Stimulated activated CD8-positive, alpha-beta memory T cell treated with anti-CD3 and anti-CD28 coated beads, Interleukin-15, amount 100 ng/mL, for 24 hours (primary cell): ENCODE measurements at places on chromosomes 12 and 14.
A peak's percentile ranks its signal among the peaks of the same experiment; 100 is the strongest.

DNA sequence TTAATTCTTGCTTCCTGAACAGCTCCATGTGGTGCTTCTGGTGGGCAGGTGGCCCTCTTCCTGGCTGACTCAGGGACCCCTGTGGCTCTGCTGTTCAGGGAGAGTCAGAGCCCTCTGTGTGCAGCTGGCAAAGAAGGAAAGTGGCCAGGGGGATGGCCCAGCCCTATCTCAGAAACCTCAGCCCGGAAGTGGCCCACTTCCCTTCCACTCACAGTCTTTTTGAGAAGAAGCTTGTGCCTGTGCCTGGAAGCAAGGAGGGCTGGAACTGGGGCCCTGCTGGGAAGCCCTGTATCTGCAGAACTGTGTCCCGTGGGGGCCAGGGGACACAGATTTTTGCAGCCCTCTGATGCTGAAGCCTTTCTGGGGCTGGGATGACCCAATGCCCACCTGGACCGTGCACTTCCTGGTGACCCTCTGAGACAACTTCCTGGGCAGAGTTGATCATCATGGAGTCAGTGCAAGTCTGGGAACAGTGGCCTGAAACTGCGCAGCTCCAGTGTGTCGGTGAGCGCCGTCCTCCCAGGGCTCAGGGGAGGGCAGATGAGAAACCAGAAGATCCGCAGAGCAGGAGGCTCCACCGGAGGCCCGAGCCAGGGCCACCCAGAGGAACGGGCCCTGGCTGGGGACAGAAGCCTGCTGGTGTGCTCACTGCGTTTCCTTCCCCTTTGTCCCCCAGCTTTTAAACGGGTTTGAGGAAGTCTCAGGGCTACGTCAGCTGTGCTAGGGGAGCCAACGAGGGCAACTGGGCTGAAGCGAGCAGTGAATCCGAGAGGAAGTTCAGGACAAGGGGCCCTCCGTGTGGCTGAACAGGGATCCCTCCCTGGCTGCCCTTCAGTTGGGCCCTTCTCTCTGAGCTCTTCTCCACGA is 217.4 kb upstream of the RTL1 start:
- DNase-seq, result no peak

- no peak for DNase-seq
Measured at GRCh38 chr14:31083781-31084180, 57.6 kb upstream of the STRN3 start.

GRCh38 chr12:55909513-55909884 is 18.2 kb downstream of the PYM1 start:
- DNase-seq, result no peak

GRCh38 chr12:41436076-41436475 is 248.0 kb downstream of the PDZRN4 start:
- no peak for DNase-seq

- DNase-seq, result no peak
Measured at GRCh38 chr14:89288114-89288513, 128.9 kb downstream of the FOXN3 start.

GRCh38 chr14:69260861-69261564 is 1.1 kb downstream of the GALNT16 start:
- DNase-seq, result no peak

- no peak for DNase-seq
Measured at GRCh38 chr12:53733051-53733806, 6.0 kb upstream of the CALCOCO1 start.

DNA sequence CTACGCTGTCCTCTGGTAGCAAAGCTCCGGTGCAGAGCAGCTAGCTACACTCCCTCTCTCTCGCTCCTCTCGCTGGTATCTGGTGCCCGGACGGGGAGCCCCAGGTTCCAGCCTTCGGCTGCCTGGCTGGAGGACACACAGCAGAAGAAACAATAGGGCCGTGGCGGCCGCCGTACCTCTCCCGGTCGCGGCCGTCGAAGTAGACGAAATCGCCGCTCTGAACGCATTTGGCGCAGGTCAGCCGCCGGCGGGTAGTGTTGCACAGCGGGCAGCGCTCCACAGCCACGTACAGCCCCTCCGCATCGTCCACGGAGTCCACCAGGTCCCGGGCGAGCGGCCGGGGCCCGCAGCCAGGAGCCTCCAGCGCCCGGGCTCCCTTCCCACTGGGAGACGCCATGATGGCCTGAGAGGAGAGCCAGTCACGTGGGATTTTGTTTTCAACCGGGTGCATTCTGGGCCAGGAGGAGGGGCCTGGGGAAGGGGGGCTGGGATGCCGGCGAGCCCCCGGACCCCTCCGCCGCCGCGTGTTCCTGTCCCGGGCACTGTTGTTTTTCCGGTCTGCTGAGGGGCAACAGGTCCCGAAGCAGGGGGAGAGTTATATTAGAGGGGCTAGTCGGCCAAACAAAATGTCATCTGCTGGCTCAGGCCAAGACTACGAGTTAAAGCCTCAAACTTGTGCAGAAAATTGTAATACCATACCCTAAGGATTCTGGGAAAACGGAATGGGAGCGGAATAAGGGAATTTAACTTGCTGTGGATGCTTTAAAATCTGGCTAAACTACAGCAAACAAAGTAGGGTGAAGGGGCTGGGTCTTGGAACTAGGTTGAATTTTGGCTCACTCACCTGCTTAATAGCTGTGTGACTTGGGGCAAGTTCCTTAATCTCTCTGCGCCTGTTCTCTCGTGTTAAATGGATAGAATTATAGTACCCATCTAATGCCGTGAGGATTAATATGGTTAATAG is at the start of gene ATG14:
Gene ATG14, minus strand, starts transcription at position 405 of the 964 bp plus-strand sequence. Its CDS starts 8 bp downstream, at position 397.
- peak; percentile 49 for DNase-seq

GRCh38 chr14:74613211-74613914 is 1.3 kb upstream of the LTBP2 start:
- no peak for DNase-seq

DNA sequence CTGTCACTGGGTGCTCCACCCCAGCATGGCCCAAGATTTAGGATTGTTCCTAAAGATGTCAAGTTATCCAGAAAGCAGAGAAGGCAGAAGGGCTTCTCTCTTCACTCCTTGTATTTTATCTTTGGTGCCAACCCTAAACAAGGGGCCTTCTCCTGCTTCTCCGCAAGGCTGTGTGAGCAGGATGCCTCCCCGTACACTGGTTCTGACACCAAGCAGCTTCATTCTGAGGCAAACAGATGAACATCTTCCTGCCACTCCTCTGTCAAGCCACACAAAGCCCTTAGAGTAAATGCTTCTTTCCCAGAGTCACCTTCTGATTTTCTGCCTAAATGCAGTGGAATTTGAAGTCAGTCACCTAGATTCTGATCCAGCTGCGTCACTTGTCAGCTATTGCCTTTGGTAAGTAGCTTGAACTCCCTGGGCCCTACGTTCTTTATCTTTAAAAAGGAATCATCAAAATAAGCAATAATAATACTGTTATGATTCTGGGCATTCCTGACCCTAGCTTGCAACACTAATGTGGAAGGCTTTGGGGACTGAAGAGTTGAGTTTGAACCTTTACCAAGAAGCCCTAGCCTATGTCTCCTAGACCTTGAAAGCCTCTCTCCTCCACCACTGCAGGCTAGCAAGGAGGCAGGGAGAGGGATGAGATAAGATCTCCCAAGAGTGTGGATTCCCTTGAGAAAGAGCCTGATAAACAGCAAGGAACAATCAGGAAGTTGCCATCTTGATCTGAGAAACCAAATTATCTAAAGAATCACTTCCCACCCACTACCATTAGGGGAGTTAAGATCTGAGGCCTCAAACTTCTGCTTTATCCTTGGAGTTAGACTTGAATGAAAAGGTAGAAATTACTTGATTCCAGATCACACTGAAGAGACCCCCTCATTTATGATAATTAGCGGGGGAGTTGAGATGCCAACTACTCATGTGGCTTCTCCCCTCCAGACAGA is 5.7 kb downstream of the KRT73 start:
- no peak for DNase-seq

DNA sequence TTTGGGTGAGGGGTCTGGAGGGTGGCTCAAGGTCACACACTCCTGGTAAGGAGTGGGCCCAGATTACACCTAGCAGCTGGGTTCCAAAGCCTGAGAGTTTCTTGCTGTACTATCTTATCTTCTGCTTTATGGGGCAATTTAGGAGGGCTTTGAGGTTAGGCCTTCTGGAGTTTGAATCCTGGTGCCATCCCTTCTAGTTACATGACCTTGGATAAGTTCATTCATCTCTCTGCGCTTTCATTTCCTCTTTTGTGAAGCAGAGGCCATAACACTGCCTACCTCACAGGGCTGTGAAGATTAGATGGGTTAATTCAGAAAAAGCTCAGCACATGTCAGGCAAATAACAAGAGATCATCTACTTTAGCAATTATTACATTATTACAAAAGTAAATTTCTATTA is 7.4 kb upstream of the KRT77 start:
- no peak for DNase-seq

DNA sequence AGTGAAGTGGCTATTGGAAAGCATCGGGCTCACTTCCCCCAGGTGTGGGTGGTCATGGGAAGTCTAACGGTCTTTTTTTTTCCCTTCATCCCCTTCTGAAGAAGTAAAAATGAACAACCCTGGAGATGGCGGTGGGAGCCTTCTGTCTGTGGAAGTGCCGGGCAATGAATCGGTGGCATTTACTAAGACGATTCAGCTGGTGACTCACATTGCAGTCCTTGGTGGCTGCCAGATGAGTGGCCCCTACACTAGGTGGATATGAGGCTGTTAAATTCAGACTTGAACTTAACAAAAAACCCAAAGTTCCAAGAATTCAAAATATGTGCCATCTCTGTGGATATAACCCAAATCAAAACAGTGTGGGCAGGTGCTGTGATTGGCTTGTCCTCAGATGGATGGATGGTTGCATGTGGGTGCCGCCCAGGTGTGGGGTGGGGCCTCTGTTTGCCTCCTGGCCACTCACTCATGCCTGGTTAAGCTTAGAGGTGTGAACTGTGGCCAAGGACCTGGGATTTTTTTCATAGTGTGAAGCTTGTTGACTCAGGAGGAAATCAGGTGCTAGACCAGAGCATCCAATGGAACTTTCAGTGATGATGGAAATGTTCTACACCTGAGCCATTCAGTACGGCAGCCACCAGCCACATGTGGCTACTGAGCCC is 176.7 kb upstream of the NOS1 start:
- DNase-seq, result no peak

GRCh38 chr12:94309373-94309772 is 150.3 kb downstream of the CEP83 start:
- no peak for DNase-seq

DNA sequence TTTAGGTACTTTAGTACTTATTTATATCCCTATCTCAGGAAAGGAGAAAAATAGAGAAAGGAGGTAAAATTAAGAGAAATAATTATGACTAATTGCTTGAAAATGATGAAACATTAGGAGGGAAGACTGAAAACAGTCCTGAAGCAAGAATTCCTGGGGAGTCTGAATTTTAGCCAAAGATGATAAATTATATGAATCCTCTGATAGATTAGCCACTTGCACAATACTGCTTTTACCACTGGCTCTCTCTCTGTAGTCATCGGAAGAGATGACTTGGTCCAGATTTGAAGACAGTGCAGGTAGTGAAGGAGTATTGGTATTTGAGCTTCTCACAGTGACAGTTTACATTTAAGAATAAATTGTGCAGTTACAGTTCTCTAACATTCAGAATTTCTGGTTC is 83.8 kb upstream of the CLEC14A start:
- no peak for DNase-seq

- no peak for DNase-seq
Measured at GRCh38 chr14:99157246-99157645, 114.8 kb downstream of the BCL11B start.

DNA sequence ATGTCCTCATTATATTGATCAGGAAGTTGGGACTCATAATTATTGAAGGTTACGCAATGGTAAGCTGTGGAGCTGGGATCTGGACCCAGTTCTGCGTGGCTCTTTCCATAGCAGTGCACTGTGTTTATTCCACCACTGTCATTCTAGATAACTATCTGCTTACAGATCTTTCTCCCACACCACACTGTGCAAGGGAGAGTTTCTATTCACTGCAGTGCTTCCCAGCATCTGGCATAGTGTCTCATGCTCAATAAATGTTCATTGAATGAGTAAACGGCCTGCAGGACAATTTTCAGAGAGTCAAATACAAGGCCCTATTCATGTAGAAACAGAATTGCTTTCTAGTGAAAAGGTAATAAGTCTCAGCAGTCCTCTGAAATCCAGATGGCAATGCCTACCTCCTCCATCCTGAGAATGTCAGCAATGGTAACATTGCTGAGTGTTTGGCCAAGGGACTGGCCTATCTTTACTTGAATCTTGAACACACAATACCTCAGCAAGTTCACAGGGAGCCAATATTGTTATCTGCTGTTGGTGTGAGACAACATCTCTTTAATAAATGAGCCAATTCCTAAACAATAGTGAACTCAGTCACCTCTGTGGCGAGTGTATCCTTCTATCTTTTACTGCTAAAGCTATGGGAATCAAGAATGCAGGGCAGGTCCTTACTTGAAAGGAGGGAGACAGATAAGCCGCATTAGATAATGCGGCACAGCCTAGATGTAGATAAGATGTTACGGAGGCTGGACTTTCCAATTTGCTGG is 332.4 kb upstream of the PRICKLE1 start:
- no peak for DNase-seq

GRCh38 chr12:62331306-62331705 is 71.1 kb downstream of the USP15 start:
- no peak for DNase-seq

DNA sequence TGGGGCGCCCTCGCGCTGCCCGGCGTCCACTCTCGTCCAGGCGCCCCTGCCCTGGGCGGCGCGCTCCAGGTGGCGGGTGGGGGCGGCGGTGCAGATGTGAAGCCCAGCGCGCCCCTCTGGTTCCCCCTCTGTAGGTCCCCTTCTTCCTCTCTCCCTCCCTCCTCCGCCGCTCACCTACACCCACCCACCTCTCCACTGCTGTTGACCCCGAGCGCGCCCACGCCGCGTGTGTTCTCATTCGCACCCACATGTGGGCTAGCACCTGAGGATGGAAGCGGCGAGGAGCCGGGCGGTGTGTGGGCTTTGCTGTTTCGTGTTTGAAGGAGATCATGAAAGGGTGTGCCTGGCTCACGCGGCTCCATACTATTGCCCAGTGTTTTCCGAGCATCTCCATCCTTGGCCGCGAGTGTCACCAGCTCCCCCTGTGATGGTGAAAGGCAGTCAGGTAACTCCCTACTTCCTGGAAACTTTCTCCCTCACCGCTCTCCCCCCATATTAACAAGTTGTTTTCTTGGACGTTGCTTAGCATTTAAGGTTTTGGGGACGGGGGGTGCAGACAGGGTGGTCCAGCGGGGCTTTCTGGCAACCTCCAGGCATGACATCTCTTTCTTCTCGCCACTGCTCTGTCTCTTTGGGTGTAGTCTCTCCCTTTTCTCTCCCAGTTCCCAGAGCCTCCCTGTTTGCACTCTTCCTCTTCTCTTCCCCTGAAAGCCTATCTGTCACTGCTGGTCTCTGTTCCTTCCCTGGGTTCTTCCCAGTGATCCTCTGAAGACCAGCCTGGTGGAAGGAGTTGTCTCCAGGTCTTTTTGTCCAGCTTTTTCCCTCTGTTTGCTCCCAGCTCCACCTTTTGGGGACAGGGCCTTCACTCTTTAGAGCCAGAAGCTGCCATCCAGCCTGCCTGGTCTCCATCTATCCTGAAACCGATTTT is 1.6 kb downstream of the CACNA1C start:
- no peak for DNase-seq

GRCh38 chr12:51817027-51817953 is 31.2 kb downstream of the FIGNL2 start:
- DNase-seq, result no peak

DNA sequence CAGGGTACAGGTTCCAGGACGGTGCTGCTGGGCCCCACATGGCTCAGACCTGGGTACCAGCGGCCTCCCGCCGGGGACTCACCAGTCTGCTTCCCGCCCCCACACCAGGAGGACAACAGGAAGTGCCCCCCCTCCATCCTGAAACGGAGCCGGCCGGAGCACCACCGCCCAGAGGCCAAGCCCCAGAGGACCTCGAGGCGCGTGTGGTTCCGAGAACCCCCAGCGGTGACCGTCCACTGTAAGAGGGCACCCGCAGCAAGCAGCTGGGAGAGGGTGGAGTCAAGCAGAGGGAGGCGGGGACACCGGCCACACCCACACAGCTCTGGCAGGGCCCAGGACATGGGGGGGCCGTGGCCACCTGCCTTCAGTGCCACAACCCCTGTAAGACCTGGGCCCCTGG is 8.1 kb downstream of the C14orf180 start:
- DNase-seq, result no peak
